Osteoblast (primary cell): ENCODE measurements at places on chromosomes 5 and 9.

- DNase-seq = no peak
These were observed 90.1 kb downstream of the THBS4 start for GRCh38 chr5:80125022-80125961.

- peak; percentile 31 for DNase-seq
These were observed 7.4 kb downstream of the KIF12 start for GRCh38 chr9:114091711-114092110.

GRCh38 chr5:56167519-56167918 lies 65.6 kb downstream of the ANKRD55 start:
- no peak for DNase-seq

DNA sequence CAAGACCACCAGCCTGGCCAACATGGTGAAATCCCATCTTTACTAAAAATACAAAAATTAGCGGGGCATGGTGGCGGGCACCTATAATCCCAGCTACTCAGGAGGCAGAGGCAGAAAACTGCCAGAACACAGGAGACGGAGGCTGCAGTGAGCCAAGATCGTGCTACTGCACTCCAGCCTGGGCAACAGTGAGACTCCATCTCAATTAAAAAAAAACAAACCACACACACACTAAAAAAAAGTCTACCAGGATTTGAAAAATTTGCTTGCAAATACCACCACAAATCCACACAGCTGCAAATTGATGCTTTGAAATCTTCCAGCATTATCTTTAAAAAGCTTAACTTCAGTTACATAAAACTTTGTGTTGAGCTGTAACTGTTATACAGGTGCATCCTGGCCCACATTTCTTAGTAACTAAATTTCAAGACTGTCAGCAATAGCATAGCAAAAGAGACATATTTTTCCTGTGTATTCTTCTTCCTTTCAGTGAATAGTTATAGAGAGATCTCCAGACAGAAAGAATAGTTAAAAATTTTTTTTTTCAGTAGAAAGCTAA lies 6.8 kb downstream of the CHD1 start:
- no peak for DNase-seq

DNA sequence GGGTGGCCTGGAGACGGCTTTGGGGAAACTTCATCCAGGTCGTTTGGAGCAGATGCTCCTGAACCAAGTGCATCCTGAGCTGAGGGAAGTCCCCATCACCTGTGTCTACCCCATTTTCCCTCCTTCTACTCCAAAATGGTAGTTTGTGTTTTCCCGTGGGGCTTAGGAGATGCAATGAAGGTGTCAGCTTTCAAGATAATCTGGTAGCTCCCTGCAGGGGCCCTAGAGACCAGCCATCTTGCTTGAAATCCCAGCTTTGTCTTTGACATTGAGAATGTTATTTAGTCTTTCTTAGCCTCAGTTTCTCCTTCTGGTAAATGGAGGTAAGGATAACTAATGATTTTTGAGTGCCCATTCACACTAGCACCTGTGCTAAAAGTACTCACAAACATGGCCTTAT lies 77.4 kb downstream of the WWC1 start:
- no peak for DNase-seq

GRCh38 chr5:98108497-98108896 lies 665.0 kb upstream of the RGMB start:
- peak; percentile 38 for DNase-seq

- DNase-seq = peak; percentile 45
These were observed 1.2 kb upstream of the F12 start for GRCh38 chr5:177410575-177410974.

DNA sequence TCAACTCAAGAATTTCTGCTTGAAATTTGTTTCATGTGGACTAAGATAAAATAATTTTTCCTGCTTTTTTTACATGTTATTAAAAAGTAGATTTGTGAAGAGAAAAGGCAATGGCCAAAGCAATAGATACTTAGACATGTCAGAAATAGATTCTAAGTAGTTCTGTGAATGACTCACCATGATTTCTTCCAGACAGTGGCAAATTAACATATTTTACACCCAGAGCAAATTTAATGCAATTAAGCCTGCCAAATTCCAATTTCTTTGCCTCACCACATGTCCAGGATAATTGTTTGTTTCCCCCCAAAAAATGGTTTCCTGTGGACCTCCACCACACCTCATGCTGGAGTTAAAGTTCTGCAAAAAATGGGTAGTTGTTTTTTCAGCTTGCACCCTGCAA lies 651.4 kb downstream of the CETN3 start:
- no peak for DNase-seq

GRCh38 chr9:92717201-92718085 lies 47.2 kb downstream of the BICD2 start:
- peak; percentile 82 for DNase-seq

DNA sequence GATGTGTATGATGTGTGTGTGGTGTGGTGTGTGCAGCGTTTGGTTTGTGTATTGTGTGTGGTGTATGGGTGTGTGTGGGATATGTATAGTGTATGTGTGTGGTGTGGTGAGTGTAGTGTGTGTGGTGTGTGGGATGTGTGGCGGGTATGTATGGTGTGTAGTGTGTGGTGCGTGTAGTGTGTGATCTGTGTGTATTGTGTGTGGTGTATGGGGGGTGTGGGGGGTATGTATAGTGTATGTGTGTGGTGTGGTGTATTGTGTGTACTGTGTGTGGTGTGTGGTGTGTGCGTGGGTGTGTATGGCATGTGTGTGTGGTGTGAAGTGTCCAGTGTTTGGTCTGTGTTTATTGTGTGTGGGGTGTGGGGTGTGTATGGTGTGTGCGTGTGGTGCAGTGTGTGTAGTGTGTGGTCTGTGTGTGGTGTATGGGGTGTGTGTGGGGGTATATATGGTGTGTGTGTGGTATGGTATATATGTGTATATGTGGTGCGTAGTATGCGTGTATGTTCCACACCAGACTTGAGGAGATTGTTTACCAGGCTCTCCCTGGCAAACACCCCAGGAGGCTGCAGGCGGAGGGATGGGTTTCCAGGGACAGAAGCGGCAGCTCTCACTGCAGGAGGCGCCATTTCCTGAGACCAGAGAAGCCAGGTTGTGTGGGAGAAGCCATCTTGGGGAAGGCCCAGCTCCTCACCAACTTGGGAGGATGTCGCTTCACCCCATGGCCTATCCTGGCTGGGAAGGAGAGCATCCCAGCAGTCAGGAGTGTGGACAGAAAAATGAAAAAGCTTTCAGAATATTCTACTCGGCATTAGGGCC lies 138.1 kb downstream of the NXNL2 start:
- no peak for DNase-seq

- no peak for DNase-seq
These were observed 599 bp downstream of the LYRM7 start for GRCh38 chr5:131171276-131171810.

- DNase-seq = no peak
These were observed 16.5 kb upstream of the FBXL7 start for GRCh38 chr5:15483351-15484097.

DNA sequence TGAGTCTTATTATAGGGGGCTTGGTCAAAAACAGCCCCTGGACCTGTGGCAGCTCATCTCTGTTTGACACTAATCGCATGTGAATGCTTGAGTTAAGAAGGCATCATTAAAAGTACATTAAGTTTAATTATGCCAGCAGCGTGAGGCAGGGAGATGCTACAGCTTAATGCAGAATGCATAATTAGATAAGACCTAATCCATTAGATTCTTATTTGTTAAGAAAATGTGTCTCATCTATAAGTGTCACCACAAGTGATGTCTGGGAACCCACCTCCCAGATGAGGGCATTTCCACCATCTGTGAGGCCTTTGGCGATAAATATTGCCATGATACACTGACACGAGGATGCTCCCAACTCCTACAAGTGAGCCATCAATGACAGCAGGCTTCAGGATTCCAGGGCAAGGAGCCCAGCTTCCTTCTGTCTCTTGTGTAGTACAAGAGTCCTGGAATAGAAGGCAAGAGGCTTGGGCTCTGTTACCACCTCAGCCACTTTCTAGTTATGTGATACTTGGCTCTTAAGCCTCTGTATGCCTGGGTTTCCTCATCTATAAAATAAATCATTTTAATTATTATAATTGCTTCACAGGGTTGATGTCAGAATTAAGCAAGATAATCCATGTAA lies 202.7 kb downstream of the FAM114A2 start:
- no peak for DNase-seq

GRCh38 chr5:81854915-81855314 lies 104.0 kb upstream of the SSBP2 start:
- peak; percentile 59 for DNase-seq

DNA sequence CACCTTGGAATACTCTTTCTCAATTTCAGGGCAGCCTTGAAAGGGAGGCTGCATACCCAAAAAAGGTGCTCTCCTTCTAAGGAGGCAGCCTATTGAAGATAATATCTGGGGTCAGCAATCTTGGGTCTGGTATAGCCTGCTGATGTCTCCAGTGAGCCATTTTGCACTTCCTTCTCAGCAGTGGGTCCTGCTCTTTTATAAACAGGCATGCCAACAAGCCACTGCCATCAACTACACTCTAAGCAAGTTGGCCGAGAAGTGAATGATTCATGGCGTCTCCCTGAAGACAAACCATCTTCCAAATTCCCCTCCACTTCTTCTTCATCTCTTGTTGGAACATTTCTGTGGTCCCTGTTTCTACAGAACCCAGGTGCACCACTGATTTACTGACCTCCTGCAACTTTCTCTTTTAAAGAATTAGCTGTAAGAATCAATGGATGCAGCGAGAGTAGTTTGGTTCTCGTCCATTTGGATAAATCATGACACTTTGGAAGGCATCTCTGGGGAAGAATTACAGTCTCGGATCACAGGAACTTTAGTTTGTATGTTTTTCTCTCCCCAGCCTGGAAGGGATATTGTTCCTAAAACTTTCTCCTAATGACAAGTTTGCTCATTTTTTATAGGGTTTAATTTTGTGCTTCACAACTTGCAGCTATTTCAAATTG lies 108.3 kb downstream of the INSYN2B start:
- no peak for DNase-seq

DNA sequence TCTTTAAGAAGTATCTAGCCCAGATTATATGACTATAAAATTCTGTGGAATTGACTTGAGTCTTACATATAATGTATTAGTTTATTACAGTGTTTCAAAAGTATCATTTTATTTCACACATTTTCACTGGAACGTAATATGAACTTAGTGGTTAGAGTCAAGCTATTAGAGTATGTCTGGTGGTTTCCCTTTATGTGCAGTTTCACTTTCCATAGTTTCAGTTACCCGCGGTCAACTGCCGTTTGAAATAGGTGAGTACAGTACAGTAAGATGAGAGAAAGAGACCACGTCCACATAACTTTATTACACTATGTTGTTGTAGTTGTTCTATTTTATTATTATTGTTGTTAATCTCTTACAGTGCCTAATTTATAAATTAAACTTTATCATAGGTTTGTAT lies 50.5 kb downstream of the COMMD10 start:
- DNase-seq = peak; percentile 22
